Right cardiac atrium (tissue), 5 donors: ENCODE measurements at places on chromosomes 1 and 21.

- peak; percentile 83 for DNase-seq
Observed at GRCh38 chr1:181021811-181022434, 747 bp downstream of the STX6 start.

DNA sequence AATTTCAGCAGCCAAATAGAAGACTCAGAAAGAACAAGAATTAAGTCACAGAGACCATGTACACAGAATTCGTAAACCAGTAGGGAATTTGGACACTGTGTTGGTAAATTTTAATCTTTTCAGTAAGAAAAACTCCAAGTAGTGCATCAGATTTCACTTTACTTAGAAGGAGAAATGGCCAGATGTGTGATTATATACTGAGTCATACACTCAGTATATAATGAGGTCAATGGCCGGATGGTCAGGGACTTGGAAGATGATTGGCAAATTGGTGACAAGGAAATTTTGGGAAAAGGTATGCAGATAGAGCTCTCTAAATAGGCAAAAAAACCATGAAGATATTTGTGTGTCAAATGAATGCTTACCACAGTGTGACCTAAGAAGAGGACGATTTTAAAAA is 399.8 kb upstream of the LRRC7 start:
- DNase-seq = no peak

DNA sequence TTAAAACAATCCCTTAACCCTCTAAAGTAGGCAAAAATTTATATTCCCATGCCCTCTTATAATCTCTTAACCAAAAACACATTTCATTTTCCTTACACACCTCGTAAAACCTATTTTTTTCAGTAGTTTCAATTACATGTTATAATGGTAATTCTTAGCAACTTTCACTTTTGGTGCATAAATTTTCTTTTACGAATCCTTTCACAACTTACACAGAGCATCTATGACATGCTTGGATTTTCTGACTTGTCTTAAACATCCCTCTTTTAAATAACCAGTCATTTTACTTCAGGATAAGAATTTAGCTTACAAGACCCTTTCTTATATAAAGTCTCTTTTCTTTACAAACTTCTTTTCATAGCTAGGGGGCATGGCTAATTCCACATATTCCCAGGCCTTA is 8.9 kb upstream of the MRPL55 start:
- DNase-seq = no peak

DNA sequence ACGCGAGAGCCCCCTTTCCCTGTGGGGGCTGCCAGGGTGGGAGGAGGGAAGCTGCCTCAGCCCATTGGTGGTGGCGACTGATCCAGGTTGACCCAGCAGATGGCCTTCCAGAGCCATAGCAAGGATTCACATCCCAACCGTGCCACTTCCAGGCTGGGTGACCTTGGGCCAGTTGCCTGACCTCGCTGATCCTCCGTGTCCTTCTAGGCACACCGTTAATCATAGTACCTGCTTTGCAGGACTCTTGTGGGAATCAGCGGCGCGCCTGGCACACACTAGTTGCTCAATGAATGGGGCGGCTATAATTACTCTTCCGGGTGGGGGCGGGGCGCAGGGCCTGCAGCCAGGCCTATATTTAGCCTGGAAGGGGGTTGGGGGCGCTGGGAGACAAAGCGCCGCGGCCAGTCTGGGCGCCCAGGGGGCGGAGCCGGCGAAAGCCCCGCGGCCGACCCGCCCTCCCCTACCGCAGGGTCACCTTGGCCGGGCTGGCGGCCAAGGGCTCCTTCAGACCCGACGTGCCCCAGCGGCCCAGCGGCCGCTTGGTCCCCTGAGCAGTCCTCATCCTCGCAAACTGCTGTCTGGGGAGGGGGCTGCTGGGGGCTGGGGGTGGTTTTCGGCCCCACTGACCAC is 5.1 kb downstream of the HSPB7 start:
- DNase-seq = peak; percentile 90

DNA sequence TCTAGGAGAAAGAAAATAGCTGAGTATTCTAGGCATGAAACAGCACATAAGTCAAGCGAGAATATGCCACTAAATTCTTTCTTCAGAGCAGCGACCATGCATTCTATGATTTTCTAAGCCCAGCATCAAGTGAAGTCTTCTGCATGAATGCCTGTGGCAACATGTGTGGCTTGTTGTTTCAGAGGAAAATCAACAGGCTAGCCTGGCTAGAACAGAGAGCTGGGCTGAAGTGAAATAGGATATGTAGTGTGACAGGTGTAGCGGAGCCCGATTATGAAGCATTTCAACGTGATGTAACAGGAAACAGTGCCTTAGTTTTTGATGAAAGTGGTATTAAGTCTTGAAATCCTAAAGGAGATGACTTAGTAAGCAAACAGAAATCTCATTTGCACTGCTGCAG is 7.0 kb downstream of the CSDE1 start:
- no peak for DNase-seq

DNA sequence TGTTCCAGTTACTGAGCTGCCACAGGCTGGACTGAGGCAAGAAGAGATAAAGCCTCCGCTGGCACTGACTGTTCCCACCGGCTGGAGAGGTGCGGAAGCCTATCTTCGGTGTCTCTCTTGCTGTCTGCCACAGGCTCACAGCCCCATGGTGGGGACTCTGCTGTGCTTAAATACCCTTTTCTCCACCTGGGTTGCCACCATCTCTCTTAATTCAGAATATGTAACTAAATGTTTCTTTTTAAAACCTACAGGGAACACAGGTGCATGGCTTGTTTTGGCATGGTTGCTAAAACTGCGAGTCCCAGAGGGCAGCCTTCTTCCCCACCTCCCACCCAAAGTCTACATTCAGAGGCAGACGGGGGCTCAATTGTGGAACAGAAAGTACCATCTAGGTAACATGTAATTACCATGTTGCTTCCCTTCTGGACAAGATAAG is 8.1 kb upstream of the LBR start:
- no peak for DNase-seq

DNA sequence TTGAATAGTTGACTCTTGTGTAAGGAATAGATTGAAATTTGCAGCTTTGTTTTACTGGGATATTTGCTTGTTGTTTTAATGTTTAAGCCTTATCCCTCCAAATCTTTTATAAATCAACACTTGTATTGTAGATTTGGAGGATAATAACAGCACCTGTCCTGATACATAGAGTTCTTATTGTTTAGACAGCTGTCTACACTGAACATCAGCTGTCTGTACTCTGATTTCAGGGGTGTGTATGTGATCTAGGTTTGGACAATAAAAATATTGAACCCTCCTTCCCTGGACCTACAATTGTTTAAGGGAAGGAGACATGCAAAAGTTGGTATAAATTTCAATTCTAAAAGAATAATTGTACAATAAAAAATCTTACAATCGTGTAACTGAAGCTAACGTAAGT is 48.3 kb upstream of the DPH5 start:
- no peak for DNase-seq

DNA sequence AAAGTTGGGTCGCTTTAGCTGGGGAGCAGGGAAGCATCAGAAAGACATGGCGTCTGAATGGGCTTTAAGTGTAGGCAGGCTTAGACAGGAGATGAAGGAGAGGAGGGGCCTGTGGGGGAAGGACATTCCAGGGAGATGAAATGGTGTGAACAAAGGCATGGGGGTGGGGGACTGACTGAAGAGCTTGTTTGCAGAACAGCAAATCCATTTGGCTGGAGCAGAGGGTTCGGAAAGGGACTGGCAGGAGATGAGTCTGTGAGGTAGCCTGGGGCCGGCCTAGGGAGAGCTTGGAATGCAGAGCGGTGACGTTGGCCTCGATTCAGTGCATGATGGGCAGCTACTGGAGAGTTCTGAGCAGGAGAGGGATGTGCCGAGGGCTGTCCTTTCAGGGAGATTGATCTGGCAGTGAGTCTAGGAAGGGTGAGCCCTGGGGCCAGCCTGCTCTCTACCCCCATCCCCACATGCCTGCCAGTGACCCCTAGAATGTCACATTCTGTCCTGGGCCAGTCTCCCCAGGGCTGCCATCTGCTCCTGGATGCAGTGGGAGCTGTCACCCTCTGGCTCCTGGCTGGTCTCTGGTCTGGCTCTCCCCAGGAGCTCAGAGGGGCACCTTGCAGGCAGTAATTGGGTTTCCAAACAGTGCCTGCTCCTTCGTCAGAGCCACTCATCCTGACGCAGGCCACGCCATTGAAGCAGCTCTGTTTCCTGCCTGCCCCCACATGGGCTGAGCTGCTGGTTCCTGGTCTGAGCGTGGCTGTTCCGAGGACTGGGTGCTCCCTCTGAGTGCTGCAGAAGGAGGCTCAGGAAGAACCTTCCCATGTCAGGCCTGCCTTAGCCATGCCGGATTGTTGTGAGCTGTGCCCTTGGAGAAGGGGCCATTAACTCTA is 22.3 kb upstream of the TMEM222 start:
- peak; percentile 86 for DNase-seq

GRCh38 chr1:51506537-51506936 is 12.5 kb downstream of the EPS15 start:
- DNase-seq = no peak

DNA sequence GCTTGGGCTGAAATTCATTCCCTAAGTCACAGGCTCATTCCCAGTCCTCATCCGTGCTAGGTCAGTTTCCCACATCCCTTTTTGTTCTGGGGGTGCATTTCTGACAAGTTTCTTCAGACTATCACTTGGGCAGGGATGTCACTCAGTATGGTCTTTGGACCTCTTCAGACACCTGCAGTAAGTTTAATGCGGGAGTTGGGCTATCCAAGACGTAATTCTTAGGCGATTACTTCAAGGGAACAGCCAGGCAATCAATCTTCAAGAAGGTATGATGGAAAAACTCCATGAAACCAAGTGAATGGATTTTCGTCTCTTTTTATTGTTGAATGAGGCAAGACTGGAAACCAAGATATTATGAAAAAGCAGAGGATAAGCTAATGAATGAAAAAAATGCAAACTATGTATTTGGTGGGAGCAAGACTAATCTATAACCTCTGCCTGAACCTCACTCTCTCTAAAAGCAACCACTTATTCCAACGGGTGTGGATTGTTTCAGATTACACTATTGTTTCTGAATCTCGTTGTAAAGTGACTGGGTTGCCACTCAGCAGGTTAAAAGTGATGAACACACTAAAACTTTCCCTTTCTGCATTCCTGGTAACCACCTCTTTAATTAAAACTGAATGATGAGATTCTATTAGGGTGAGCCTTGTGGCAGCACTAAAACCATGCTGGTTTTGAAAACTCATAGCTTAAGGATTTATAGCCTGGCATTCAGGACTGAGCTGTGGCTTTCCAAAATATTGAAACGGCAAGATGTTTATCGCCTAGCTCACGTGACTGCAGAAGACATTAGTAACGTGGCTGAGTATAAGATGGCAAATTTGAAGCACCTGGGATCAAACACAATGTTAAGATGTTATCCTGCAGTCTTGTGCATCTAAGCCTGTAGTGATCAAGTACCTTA is 1.1 kb downstream of the RASAL2 start:
- DNase-seq = no peak

DNA sequence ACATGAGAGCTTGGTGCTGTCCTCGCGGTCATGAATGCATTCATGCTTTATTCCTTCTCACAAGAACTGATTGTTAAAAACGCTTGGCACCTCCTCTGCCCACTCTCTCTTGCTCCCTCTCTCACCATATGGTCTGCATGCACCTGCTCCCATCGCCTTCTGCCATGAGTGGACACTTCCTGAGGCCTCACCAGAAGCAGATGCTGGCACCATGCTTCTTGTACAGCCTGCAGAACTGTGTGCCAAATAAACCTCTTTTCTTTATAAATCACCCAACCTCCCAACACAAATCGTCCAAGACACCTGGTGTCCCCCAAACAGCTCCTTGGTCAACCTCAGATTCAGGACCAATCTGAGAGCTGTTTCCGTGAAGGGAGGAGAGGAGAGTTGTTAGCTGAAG is 43.3 kb upstream of the PCBP3 start:
- no peak for DNase-seq

- DNase-seq = no peak
Observed at GRCh38 chr1:183593356-183593755, 3.1 kb upstream of the NCF2 start.

- DNase-seq = peak; percentile 15
Observed at GRCh38 chr21:44293551-44294231, 6.2 kb upstream of the PFKL start.

- DNase-seq = no peak
Observed at GRCh38 chr1:234643111-234643849, 33.3 kb upstream of the IRF2BP2 start.

DNA sequence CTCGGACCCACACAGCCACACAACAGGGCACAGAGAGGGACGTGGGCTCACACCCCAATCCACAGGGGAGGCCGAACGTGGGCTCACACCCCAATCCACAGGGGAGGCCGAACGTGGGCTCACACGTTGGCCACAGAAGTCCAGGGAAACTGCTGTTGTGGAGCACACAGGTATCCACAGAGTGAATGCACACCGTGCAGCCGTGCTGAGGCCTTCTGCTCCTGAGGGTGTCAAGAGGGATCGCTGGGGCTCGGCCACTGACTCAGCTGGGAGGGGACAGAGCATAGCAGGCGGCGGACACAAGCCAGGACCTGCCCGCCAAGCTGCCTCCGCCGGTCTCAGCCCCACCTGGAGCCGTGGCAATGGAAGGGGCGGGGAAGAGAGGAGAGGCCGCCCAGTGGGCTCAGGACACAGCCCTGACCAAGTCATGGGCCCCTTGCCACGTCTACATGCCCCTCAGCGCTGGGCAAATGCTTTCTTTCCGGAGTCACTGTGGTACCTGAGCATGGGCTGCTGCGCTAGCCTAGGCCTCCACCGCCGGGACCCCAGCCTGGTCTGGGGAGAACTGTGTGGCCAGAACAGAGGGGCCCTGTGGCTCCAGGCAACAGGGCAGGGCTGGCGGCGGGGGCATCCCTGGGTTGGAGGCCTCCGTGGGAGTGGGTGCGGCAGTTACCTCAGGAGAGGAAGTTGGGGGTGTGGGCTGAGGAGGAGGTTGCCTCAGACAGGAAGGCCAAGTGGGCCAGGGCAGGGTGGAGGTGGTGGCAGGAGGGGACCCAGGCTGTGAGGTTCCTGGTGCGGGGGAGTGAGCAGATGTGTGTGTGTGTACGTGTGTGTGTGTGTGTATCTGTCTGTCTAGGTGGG is 1.2 kb downstream of the SYTL1 start:
- DNase-seq = peak; percentile 75

DNA sequence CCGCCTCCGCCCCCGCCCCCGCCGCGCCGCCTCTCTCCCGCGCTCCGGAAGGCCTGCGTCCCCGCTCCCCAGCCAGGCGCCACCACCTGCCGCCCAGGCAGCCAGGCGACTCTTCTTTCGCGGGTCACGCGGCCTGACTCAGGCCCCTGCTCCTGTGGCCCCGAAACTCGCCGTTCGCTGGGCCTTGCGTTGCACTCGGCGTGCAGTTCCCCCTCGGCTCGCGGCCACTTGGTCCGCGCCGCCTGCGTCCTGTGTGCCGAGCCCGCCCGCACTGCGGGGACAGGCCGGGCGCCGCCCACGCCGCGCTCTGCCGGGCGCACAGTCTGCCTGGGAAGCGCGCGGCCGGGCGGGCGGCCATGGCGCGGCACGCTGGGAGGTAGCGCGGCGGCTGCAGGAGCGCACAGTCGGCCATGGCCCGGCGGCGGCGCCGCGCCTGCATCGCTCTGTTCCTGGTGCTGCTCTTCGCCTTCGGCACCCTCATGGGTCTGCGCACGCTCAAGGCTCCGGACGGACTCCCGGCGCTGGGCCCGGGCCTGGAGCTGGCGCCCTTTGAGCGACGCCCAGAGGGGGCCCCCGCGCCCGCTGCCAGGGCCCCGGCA is at the start of gene MANEAL:
TSS of gene MANEAL (plus strand) at position 75 of the 599 bp plus-strand sequence. CDS start at position 411, 336 bp downstream.
- peak; percentile 43 for DNase-seq

GRCh38 chr1:98697781-98698180 is 36.3 kb downstream of the SNX7 start:
- DNase-seq = no peak
